ENCODE measurements at places on chromosomes 1 and 21.

DNA sequence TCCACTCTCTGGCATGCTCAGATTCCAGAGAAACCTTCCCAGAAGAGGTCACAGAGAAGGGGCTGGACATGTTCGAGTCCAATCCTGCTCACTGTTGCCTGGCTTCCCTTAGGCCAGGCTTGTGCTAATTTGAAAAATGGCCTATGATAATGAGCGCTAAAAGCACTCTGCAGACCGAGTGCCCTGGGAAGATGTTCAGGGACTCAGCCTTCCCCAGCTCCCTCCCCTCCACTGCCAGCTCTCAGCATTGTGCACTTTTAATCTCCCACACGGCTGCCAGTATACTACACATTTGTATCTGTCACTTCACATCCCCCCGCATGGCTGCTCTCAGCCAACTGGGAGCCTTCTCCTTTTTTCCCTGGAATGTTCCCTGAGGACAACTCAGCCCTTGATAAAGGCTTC lies 24.1 kb downstream of the FAM163A start:
- DNase-seq = no peak

GRCh38 chr1:94872771-94873495 lies 52.8 kb downstream of the SLC44A3 start:
- DNase-seq = no peak

- no peak for DNase-seq
Measured at GRCh38 chr1:92940541-92940940, 20.7 kb downstream of the DIPK1A start.

- no peak for DNase-seq
Measured at GRCh38 chr1:55654750-55655149, 439.6 kb upstream of the USP24 start.

DNA sequence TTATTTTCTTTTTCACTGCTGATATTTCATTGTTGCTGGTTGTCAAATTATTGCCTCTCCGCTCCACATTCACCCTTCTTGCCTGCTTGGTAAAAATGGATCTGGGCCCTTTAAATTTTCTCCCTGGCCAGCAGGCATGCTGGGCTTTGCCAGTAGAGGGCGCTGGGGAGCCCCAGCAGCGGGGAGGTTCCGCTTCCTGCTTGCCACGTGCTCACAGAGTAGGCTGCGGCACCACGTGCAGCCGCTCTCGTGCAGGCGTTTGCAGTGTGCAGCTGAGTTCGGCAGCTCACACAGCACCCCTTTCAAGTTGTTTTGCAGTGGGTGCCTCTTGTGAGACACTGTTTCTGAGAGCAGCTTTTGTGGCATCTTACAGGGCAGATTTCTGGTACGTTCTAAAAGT lies at the start of gene ACTL8:
Gene ACTL8, plus strand, starts transcription at position 214 of the 400 bp plus-strand sequence. CDS start 67,676 bp downstream, outside the sequence.
- no peak for DNase-seq

GRCh38 chr21:28554660-28555475 lies 437.8 kb downstream of the LTN1 start:
- no peak for DNase-seq

DNA sequence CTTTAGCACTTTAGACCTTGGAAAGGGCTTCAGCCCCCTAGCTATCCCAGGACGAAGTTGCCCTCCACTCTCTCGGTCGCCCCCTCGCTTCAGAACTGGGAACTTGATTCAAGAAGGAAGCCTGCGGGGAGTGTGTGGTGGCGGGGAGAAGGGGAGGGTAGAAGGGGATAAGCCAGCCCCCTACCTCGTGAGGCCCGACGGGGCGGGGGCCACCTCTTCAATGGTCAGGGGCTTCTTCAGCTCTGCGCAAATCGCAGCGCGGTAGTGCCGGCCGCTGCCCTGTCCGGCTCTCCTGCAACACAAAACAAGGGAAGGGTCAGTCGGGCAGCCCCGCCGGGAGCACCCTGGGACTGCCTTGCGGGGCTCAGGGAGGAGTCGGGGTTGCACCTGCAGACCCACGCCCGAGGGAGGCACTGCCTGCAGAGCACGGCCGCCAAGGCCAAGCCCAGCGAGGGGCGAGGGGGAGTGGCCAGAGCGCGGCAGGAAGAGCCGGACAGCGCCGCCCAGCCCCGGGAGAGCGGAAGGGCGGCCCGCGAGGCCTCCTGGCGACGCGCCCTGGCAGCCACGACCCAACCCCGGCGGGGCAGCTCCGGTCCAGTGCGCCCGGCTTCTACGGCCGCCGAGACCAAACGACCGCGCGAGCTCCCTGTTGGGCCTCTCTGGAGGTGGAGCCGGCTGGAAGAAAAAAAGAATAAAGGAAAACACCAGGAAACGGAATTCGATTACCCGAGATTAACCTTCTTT lies 56.2 kb upstream of the RASAL2 start:
- DNase-seq = no peak

DNA sequence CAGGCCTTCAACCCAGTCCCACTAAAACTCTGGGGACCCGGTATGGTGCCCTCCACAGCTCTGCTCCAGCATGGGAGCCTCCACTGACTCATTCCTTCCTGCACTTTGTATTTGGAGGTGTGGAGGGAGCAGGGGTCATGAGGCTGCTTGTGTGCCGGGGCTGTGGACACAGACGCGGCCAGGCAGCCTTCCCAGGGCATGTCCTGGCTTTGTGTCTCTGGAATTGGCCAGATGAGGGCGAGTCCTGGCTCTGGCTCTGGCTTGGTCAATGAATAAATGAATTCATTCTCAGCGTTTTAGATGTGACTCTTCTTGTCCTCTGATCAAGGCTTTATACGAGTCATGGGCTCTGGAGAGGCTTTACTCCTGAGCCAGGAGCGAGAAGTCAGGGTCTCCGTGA lies 19.1 kb downstream of the AJAP1 start:
- DNase-seq = no peak

- no peak for DNase-seq
Measured at GRCh38 chr1:24659993-24660665, 17.0 kb downstream of the SRRM1 start.

GRCh38 chr1:7373876-7374562 lies 397.1 kb upstream of the VAMP3 start:
- no peak for DNase-seq

GRCh38 chr1:198530953-198531352 lies 9.5 kb downstream of the ATP6V1G3 start:
- no peak for DNase-seq

DNA sequence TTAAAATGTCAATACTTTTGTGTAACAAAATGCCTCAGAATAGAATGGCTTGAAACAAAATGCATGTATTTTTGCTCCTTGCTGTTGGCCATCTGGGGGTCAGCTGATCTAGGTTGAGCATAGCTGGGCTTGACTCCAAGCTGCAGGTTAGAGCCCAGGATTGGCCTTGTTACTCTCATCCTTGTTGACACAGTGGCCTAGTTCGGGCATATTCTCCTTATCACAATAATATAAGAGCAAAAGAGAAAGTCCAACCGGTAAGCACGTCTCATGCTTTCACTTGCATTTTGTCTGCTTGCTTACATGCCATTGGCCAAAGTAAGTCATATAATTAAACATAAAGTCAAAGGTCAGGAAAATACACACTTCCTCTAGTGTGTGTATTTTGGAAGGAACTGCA lies 456.2 kb downstream of the KCNT2 start:
- no peak for DNase-seq

DNA sequence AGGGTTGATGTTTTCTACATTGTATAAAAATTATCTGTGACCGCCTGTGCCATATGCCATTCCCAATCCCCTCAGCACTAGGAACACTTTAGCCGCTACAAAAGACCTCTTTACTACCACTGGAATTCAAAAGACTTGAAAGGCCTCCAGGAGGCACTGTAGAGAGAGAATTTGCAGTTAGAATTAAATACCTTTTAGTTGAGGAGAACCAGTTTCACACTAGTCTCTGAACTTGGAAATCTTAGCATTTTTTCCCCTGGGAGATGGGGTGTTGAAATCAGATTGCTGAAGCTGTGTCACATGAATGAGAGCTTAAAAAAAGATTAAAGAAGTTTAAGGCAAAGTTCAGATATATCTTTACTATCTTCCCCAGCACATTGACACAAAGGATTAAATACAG lies 291.0 kb downstream of the ADGRL2 start:
- no peak for DNase-seq

DNA sequence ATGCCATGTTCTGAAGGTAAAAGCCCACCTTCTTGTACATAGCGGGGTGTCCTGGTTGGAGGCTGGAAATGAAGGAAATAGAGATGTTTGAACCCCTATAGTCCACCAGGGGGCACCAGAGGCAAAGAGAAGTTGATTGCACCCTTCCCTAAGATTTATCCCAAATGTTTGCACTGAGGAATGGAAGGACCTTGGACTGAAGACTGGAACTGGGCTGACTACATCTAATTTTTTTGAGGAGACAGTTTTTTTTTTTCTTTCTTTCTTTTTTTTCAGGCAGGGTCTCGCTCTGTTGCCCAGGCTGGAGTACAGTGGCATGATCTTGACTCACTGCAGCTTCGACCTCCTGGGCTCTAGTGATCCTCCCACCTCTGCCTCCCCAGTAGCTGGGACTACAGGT lies 55.3 kb upstream of the EIF4G3 start:
- DNase-seq = peak; percentile 32

- no peak for DNase-seq
Measured at GRCh38 chr1:36091698-36092097, 3.0 kb downstream of the ADPRS start.

- DNase-seq = no peak
Measured at GRCh38 chr1:217494767-217495166, 136.1 kb downstream of the GPATCH2 start.

DNA sequence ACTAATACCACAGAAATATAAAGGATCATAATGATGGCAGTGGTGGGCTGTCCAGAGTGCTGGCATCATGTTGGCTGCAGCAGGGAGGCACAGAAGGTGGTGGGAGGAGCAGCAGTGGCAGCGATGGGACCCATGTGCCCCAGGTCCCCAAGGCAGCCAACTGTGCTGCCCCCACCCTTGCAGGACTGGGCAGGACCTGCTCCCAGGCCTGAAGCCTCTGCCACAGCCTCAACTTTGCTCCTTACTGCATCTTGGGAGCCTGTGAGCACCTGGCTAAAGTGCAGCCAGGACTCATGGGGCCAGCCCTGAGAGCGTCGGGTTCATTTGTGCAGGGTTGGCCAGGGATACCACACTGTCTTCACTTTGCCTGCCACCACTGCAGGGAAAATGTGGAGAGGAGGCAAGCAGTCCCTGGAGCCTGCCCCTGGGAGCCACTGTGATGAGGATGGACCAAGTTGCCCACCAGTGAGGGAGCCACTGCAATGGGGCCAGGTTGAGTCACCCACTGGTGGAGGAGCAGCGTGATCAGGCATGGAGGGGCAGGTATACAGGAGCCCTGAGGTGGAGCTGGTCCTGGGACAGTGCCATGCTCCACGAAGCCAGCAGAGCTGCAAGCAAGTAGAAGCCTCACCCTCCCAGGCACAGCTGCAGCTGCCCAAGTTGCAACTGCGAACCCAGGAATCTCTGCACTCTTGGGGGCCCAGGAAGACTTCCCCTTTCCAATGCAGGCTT lies 25.3 kb upstream of the DENND1B start:
- no peak for DNase-seq

- no peak for DNase-seq
Measured at GRCh38 chr1:231806623-231807495, 180.3 kb downstream of the DISC1 start.

- no peak for DNase-seq
Measured at GRCh38 chr1:61616830-61617229, 108.1 kb downstream of the TM2D1 start.

GRCh38 chr1:224866940-224867339 lies 62.5 kb upstream of the DNAH14 start:
- DNase-seq = no peak

Data from effector memory CD8-positive, alpha-beta T cell (primary cell).